Activated CD8-positive, alpha-beta memory T cell treated with anti-CD3 and anti-CD28 coated beads for 4 hours (primary cell): ENCODE measurements at places on chromosomes 1 and 21.

- DNase-seq: no peak
Measured at GRCh38 chr1:240888039-240888786, 276.3 kb upstream of the GREM2 start.

DNA sequence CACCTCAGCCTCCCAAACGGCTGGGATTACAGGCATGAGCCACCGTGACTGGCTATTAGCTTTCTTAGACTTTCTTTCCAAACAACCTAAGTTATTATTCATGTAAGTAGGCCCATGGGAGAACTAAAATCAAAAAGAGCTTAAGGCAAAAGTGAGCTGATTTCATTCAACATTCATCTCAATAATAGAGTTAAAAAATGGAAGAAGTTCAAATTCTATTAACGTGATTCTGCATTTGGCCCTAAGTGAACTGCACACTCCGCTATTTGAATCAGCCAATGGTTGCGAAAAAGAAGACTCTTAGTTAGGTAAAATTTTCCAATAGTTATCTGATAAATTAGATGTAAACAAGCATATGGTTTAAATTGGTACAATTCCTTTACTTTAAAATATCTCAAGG, 68.6 kb upstream of the WARS2 start:
- no peak for DNase-seq

GRCh38 chr1:21451212-21451611, 11.3 kb downstream of the NBPF3 start:
- DNase-seq: no peak

DNA sequence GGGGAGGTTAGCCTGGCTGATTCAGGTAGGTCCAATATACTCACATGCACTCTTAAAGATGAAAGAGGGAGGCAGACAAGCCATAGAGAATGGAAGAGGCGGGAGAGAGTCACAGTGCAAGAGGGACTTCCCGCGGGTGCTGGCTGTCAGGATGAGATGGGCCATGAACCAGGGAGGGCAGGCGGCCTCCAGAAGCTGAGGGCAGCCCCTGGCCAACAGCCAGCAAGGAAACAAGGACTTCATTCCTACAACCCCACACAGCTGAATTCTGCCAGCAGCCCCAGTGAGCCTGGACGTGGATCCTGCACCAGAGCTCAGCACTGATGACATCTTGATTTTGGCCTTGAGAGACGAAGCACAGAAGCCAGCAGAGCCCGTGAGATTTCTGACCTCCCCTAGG, 15.1 kb upstream of the B3GALT5 start:
- DNase-seq: no peak

- no peak for DNase-seq
Measured at GRCh38 chr1:225514671-225515081, 86.8 kb upstream of the LBR start.

GRCh38 chr1:35177237-35177786, 15.6 kb downstream of the SFPQ start:
- DNase-seq: no peak

- no peak for DNase-seq
Measured at GRCh38 chr1:225823811-225824261, 13.9 kb downstream of the EPHX1 start.

GRCh38 chr1:177007437-177008161, 156.9 kb downstream of the ASTN1 start:
- no peak for DNase-seq

DNA sequence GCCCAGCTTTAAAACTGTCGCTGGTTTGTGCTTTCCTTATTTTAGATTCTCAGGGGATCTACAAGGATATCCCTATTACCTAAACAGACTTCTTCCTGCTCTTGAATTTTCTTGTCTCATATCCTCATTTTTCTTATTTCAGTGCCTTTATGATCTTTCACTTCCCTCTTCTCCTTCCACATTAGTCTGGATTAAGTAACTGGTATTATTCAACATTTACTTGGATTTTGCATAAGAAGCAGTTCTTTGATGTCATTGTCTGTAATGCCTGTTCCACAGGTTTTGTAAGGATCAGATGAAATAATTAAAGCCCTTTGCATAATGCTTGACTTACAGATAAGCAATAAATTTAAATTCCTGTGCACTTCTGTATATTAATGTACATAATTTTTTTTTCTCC, 26.5 kb downstream of the CXADR start:
- no peak for DNase-seq

GRCh38 chr1:154483941-154484803, 17.8 kb upstream of the TDRD10 start:
- no peak for DNase-seq

- no peak for DNase-seq
Measured at GRCh38 chr1:25692560-25692959, 76.0 kb downstream of the MAN1C1 start.

- no peak for DNase-seq
Measured at GRCh38 chr1:232186931-232187330, 443.0 kb downstream of the SIPA1L2 start.

GRCh38 chr1:174799136-174799479, 200.6 kb upstream of the CACYBP start:
- DNase-seq: no peak

- no peak for DNase-seq
Measured at GRCh38 chr1:217673387-217673786, 42.2 kb downstream of the SPATA17 start.
